ENCODE measurements at places on chromosomes 1 and 21.

DNA sequence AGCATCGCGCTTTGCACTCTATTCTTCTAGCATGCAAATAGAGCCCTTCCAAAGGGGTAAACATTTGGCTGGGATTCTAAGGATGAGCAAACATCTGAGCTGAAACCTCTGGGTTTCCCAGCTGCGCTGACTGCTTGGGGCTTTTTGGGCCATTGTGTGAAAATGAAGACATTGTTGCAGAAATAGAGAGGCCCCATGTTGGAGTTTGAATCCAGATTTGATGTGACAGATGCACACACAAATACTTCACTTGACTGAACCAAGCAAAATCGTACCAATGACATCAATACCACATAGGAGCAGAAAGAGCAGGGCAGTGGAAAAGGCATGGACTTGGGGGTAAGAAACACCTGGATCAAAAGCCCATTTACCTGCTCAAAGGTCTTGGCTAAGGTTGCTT, 144.6 kb upstream of the HMGB4 start:
- no peak for DNase-seq

GRCh38 chr21:44815225-44815624, 2.6 kb downstream of the SUMO3 start:
- DNase-seq: no peak

- no peak for DNase-seq
Measured at GRCh38 chr1:970973-971730, 4.9 kb downstream of the PLEKHN1 start.

- no peak for DNase-seq
Measured at GRCh38 chr1:248821101-248821500, 4.6 kb downstream of the SH3BP5L start.

All from RPMI8226 (cell line).